LHCN-M2 (cell line): ENCODE measurements at places on chromosomes 2 and 18. TPM values are rescaled to one million over a fixed set of nuclear protein-coding genes. Genes with fewer than 3 reads are reported as not detected.

LCLAT1 gene
- 24.9 and 27.3 TPM in 2 replicates for total RNA-seq

ST6GAL2 gene
- total RNA-seq = not detected in 2 replicates

ONECUT2 gene
- under 0.01 TPM in 2 replicates for total RNA-seq

ADCY3 gene
- total RNA-seq = 23.3 and 24.7 TPM in 2 replicates

LYPD6 gene
- 14.0 and 16.6 TPM in 2 replicates for total RNA-seq

PLGLB2 gene
- 0.57 and 1.2 TPM in 2 replicates for total RNA-seq

CERS6 gene
- total RNA-seq = 43.9 and 47.2 TPM in 2 replicates

DSC2 gene
- total RNA-seq = not detected in 2 replicates

DYNAP gene
- not detected in 2 replicates for total RNA-seq

SPP2 gene
- not detected in 2 replicates for total RNA-seq

IL18R1 gene
- total RNA-seq = 0.06 TPM in 1 of 2 replicates, not detected in the other
